ENCODE measurements at places on chromosomes 16 and 17.

DNA sequence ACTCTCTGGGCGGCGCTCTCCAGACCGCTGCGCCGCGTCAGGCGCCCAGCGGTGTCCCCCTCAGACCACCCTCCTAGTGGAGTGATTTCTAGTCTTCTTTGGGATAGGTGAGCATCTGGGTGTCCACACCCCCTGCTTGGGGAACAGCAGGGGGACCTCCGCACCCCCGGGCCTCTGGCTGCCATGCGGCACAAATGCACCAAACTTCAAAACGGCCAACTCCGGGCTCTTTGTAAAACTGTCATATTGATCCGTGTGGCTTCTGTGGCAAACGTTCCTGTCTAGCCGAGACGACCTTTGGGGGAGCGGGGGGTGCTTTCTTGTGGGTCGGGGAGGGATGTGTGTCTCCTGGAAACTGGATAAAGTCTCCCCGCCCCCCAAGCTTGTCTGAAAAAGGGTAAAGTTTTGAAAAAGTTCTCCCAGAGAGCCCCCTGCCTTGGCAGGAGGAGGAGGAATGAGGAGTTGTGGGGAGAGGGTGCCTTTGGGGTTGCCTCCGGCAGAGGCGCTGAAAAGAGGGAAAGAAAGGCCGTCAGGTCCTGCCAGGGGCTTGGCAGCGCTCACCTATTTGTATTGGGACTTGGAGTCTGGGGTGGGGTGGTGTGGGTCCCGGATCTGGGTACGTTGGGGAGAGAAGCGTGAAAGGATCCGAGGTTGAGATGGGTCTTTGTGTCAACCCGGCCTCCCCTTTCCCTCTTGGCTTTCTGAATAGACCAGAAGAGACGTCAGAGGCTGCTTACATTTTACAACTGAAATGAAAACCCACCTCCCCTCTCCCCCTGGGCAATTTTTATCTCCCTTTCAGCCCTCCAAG lies 2.2 kb upstream of the CHD3 start:
- no peak for DNase-seq

GRCh38 chr17:38749223-38750043 lies 1.3 kb upstream of the PCGF2 start:
- no peak for DNase-seq

DNA sequence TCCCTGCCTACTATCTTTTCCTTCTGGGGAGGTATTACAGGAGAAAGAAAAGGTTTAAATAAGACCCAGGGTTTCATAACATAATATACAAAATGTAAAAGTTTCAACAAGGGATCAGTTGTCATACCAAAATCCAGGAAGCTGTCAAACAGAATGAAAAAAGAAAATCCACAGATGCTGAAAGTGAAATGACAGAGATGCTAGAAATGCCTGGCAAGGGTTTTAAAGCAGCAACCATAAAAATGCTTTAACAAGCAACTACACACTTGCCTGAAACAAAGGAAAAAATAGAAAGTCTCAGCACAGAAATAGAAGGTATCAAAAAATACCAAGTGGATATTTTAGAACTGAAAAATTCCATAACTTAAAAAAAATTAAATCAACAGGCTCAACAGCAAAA lies 105.0 kb downstream of the C16orf78 start:
- DNase-seq = no peak

DNA sequence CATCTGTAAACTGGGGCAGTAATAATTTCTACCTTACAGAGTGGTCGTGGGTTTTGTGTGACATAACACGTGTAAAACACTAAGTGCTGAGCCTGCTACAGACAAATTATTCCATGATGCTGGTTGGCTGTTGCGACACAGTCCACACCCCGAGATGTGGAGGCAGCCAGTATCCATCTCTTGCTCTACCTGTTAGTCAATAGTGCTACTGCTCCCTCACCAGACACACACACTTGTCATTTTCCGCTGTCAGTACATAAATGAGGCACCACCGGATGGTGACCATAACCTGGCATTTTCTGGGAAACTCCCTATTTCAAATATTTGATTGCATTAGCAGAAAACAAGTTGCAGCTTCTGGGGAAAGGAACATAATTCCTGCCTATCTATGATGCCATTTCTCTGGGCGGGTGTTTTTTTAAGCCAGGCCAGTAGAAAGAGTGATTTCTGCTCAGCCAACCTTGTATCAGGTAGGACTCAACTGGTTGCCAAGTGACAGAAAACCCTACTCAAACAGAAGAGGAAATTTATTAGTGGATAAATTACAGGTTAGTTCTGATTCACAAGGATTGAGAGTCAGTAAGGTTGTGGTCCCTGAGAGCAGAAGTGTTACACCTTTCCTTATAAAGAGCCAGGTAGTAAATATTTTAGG lies 24.1 kb downstream of the DNAJA2 start:
- no peak for DNase-seq

DNA sequence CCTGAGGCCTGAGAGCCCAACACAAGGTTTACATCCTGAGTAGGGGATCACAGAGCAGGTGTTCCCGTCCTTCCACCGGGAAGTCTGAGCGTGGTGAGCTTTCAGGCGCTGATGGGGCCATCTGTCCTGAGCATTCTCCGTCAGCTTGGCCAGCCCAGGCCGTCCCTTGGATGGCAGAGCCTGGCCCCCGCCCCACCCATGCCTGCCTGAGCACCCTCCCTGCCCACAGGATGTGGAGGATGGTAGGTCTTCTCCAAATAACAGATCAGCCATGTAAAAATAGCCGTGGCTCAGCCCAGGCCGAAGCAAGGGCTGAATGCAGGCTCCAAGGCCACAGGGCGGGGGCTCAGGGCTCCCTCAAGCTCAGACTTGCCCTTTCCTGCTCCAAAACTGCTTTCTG lies 20.2 kb downstream of the SPNS2 start:
- DNase-seq = no peak

- DNase-seq = no peak
These were observed 5.1 kb upstream of the VPS4A start for GRCh38 chr16:69306031-69306430.

DNA sequence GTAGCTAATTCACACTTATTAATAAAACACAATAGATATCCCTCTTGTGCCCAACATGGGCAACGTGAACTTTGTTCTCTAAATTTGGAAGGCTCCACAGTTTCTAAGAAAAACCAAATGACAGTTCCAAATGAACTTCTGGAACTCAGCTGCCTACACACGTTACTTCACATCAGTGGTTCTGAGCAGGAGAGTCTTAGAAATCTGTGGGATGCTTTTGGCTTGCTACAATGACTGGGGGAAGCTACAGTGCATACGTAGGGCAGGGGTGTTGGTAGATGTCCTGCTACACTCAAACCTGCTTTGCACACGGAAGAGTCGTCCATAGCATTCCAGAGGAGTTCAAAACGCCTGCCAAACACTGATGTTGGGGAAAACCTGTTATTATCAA lies 8.0 kb downstream of the TXNDC11 start:
- DNase-seq = no peak

DNA sequence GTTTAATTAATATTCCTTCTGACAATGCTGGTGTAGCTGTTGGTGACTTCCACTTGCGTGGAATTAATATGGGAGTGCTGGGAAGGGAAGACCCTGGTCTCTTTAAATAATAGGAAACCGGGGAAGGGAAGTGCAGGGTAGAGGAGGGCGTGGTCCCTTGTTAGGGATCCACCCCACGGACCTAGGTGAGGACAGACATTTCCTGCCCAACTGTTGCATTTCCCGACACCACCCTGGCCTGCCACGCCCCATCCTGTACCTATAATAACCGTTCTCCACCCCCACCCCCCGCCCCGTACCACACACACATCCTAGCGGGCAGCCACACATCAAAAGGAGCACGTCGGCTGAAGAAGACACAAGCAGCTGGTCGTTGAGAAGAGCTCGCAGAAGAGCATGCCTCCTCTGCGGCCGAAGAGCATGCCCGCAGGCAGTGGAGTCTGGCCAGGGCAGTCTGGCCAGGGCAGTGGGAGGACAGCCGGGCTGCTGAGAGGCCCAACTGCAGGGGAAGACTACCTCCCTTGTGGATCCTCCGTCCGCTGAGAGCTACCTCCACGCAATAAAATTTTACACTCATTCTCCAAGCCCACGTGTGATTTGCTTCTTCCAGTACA lies 36.8 kb upstream of the MMD start:
- DNase-seq = no peak

DNA sequence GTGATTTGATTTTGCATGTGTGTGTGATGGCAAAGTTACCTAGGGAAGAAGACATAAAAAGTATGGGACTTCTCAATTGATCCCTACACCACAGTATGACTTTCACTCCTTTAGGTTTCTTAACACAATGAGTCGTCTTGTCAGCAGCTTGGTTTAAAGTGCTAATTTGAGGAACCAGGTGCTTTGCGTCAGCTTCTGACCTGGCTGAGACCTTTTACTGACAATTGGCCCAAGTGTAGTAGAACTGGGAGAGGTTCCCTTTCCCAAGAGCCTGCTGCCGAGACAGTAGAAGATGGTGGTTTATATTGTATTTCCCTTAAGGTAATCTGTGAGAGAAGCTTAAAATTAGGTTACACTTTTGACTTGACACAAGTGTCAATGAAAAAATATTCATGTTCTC lies 54.9 kb downstream of the LDHD start:
- DNase-seq = no peak

DNA sequence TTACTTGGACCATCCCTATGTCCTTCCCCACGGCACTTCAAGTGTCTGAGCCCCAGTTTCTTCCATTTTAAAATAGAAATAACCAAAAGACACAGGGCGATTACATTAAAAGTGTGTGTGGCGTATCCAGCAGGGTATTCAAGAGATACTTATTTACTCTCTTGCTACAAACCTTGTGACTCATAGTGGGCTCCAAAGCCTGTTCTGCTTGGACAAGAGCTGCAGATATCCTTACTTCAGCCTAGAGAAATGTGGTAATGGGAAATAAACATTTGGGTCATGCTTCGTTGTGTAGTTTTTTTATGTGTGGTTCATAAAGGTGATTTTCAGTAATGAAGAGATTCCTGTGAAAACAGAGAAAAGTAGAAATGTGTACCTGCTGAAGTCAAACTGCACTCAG lies 288.9 kb upstream of the CDH11 start:
- peak; percentile 57 for DNase-seq

- DNase-seq = no peak
These were observed 28.9 kb downstream of the CDYL2 start for GRCh38 chr16:80775450-80775849.

- no peak for DNase-seq
These were observed 10.9 kb upstream of the TMEM170A start for GRCh38 chr16:75475420-75475847.

DNA sequence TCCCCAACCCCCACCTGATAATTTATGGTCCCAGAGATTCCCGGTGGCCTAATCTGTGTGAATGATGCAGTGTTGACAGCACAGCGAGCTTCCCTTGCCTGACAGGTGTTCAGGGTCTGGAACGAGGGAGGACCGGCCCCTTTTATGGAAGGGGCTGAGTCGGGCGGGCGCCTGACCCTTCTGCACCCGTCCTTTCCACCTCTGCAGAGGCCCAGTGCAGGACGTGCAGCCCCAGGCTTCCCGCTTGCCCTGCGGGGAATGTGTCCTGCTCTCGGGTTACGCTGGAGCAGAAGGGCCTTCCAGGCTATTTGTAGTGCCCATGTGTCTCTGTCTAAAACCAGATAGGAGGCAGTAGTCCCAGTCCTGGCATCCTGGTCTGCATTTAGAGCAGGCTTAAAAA lies 16.2 kb downstream of the SMTNL2 start:
- DNase-seq = no peak

- DNase-seq = no peak
These were observed 4.6 kb upstream of the KLHL36 start for GRCh38 chr16:84643674-84644073.

DNA sequence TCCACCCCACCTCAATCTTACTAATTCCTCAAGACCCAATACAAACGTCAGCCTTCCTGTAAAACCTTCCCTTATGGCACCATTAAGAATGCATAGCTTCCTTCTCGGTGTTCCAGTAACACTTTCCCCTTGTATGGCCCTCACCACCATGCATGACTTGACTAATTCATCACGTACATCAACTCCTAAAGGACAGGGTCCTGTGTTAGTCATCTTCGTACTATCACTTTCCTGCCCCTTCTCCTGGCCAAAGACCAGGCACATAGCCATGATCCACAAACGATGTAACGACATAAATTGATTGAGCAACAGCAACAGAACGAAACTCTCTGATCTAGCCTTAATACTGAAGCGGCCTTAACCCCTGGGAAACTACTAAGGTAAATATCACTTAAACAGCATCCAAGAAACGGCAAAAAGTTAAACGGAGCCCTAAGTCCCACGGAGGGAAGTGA lies 612 bp downstream of the PSMD12 start:
- no peak for DNase-seq

GRCh38 chr17:34393401-34393800 lies 30.4 kb upstream of the CCL1 start:
- DNase-seq = no peak

GRCh38 chr17:6261466-6261865 lies 173.5 kb downstream of the AIPL1 start:
- no peak for DNase-seq

DNA sequence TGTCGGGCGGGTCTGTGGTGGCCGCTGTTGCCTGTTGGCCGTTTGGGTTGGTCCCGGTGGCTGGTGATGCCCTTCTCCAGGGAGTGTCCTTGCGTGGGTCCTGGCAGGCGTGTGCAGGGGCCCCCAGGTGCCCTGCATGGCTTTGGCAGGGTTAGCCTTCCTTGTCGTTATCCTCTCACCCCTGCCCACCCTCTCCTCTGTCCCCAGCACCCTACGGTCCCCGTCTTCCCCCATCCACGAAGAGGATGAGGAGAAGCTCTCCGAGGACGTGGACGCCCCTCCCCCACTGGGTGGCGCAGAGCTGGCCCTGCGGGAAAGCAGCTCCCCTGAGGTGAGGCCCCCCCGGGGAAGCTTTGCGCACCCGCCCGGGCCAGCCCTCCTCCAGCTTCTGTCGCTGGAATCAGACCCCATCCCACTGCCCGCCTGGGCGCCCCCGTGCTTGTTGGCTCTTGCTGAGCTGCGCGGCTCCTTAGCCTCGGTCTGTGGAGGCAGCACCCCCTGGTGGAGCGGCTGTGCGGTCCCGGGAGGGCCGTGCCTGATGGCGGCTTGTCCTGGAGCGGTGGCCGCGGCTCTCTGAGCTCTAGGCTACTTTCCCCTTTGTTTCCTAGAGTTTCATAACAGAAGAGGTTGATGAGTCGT lies 10.6 kb upstream of the NUDT16L1 start:
- no peak for DNase-seq

- DNase-seq = no peak
These were observed 254.1 kb upstream of the KCNJ16 start for GRCh38 chr17:69820876-69821473.

GRCh38 chr17:80629298-80630028 lies 84.8 kb downstream of the RPTOR start:
- no peak for DNase-seq

- no peak for DNase-seq
These were observed 95.7 kb downstream of the CACNG1 start for GRCh38 chr17:67139784-67140665.

DNA sequence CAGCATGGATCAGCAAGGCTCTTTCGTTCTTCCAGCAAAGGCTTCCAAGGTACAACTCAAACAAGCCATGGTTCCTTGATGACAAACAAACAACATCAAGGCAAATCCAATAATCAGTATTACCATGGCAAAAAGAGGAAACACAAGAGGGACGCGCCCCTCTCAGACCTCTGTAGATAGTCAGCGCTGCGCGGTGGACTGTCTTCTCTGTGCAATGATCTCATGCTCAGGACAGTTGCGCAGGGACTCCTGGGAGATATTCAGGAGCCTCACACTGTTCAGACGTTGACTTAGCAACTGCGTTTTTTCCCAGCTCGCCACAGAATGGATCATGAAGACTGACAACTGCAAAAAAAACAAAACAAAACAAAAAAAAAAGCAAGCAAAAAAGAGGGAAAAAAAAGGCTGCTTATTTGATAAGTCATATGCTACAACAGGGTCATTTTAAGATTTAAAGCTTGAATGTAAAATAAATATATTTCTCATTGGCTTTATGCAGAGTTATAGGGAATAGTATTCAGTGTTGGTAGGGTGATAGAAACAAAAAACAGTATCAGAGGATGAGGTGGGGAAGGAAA lies 37.1 kb upstream of the ADCY7 start:
- DNase-seq = no peak

Measured in non-pigmented ciliary epithelial cell (primary cell).